ENCODE measurements at places on chromosomes 5 and 9. TPM values are rescaled to one million over a fixed set of nuclear protein-coding genes. Genes with fewer than 3 reads are reported as not detected.
A peak's percentile ranks its signal among the peaks of the same experiment; 100 is the strongest.

TXNDC8 gene
- not detected for total RNA-seq

KCNMB1 gene
- not detected for total RNA-seq

ACOT12 gene
- total RNA-seq: not detected

FAXDC2 gene
- total RNA-seq: 3.5 TPM

SHROOM1 gene
- total RNA-seq: 61.2 TPM

GRCh38 chr5:150156540-150156939, 895 bp upstream of the PDGFRB start:
- no peak for DNase-seq

DNA sequence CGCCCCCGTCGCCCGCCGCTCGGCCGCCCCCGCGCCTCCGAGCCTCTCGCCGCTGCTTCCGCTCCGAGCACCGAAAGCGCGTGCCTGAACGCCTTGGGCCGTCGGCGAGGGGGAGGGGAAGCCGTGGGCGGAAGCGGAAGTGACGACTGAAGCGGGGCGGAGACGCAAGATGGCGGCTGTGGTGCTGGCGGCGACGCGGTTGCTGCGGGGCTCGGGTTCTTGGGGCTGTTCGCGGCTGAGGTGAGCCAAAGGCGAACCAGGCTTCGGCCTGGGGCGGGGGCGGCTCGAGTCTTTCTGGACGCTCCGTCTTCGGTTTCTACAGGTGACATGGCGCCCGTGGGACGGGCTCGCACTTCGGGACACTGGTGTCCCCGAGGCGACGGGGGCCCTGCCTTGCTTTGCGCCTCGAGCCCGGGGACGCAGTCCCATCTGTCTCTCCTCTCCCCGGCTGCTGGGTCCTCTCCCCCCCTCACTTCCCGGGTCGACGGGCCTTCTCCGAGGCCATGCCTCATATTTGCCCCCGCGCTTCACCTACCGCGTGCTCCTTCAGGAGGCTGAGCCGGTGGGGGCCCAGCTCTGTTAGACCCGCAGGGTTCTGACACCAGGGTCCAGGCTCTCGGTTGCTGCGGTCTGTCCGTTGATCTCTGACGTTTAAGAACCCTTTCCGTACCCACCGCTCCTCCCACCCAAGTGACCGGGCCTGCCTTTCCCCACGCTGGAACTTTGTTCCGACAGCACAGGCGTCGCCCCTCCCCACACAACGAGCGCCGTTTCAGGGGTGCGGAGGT, at the start of the genes ENTR1 and PMPCA:
Gene ENTR1 (minus strand): TSS at position 115 of the 788 bp plus-strand sequence. CDS start 217 bp downstream, outside the sequence.
Gene PMPCA (plus strand): TSS at position 159 of the 788 bp plus-strand sequence. CDS start 11 bp downstream, at position 170.
- peak; percentile 88 for DNase-seq

DNA sequence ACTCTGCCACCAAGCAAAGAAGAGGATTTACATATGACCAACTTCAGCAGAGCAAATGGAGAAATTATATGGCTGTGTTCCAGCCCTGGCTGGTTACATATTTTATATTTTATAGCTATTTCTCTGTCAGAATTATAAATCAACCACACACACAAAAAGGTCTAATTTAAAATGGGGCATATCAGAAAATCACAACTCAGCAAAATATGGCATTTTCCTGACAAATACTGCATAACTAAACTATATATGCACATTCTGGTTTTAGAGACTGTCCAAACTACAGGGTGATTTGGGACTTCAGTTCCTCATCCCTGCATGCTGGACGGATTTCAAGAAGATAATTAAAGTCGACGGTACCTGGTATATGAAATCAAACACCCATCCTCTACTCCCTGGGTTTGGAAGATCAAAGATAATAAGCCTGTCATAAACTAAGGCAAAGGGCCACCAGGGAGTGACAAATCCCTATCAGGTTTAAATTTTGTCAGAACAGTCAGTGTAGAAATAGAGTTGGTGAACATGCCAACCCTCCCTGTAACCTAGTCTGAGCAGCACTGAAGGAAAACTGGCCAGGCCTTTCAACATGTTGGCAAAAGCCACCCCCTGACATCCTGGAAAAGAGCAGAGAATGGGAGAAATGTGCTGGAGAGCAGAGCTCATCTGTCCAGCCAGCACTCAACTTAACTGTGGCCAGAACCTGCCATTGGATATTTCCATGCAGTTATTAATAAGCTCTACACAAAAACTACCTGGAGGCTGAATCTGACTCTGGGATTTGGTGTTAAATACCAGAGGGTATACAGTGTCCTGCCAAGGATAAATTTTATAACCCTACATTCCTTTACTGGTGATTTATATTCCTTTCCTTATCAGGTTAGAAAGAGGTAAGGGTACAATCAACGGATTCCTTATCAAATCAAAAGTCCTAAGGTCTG, 235.7 kb downstream of the ENC1 start:
- no peak for DNase-seq

- no peak for DNase-seq
Observed at GRCh38 chr9:97665742-97666141, 31.4 kb downstream of the XPA start.

DNA sequence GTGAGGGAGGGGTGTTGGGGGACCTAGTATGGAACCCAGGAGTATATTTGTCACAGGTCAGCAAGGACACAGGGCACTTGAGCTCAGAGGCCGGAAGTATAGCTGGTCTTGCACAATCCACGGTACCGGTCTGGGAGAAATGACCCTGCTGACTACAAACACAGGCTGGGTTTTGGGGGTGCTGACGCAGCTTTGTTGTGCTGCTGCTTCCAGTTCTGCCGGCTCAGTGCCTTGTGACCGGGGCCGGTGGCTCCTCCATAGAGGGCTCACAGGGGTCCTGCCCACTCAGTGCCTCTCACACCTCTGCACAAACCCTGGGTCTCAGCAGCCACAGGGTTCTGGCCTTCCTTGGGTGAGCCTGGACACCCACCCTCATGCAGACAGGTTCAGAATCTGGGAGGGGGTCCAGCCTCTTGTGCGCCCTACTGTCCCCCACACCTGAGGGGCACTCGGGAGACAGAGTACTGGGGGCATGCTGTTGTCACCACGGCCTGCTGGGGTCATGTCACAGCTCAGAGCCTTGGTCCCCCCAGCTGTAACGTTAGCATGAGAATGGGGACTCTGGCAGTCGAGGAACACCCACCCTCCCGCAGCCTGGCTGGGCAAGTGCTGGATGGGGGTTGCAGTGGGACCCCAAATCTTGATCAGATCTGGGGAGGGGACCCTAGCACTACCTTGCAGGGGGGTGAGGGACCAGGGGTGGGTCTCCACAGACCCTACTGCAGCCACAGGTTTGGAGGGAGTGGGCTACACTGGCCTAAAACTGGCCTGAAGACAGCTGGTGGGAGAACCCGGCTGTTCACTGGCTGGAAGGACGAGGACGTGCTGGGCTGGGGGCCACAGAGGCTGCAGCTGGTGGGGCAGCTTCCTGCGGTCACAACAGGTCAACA, 17.7 kb downstream of the NINJ1 start:
- peak; percentile 39 for DNase-seq

DNA sequence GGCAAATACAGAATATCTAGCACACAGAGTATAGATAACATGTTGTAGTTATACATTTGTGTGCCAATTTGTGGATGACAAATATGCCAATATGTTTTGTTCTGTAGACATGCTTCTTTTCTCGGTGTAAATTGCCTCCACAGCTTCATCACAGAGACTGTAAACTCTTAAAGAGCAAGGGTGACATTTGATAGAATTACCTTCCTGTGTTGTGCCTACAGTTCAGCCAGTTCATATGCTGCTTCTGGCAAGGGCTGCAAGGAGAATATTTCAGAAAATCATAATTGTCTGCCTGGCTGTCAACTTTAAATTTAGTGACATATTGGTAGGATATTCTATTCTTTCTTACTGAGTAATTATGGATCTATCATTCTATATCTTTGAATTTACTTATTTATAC, 155.1 kb downstream of the MAT2B start:
- no peak for DNase-seq

DNA sequence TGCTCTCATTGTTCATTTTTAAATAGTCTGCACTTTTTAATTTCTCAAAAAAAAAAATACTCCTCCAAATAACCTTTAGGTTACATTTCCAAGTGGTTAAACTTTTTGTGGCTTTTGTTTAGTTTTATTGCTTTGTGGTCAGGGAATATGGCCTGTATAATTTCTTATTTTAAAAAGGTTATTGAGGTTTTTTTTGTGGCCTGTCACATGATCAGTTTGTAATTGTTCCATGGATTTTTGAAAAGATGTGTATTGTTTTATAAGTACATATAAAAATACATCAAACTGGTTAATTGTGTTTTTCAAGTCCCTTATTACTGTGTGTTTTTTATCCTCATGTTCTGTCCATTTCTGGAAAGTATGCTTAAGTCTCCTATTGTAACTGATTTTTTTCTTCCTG, 64.0 kb downstream of the ZNF618 start:
- no peak for DNase-seq

GRCh38 chr5:76555114-76555513, 68.1 kb downstream of the F2RL2 start:
- no peak for DNase-seq

DNA sequence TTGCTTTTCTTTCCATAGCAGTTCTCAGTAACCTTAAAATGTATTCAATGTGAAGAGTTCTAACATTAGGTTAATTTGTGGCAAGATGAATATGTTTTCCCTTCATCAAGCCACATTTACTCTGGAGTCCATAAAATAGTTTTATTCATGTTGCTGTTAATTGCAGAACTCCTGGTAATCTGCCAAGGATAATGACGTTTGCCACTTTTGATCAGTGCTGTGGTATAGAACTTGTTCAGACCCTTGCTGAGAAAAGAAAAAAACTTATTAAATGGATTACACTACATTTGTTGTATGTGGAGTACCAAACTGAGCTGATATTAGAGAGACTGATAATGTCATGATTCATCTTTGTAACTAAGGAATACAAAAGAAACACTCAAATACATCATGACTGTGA, 212.4 kb upstream of the DMAC1 start:
- no peak for DNase-seq

DNA sequence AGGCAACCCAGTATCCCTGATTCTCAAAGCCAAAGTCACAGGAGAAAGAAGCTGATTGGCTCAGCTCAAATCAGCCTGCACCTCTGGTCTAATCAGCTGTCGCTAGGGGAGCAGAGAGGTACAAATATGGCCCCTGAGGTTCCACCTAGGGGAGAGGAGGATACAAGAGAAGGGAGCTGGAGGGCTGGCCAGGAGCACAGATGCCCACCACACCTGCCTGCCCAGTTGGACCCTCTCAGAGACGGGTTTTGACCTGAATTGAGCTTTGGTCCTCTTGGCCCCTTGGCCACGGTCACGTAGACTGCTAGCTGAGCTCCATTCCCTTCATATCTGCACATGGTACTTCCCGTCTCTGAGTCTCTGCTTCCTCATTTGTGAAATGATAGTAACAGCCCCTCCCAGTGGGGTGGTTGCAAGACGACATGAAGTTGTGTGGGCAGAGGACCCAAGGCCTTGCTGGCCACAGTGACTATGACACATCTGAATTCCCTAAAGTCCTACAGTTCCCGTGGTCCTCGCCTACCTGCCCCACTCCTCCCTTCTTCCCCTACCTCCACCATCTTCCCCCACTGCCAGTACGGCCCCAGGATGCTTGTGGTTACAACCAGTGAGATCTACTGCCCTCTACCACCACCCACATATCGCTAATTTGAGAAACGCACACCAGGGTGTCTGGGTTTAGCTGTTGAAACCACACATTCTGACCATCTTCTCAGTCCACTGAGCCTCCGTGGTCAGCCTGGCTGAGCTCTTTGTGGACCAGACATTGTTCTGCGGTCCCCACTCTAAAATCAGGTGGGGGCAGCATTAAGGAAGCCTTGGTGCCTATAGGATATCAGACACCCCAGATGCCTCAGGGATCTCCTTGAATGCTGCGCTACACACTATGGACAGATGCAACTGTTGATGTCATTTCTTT, 60.3 kb upstream of the NEK6 start:
- no peak for DNase-seq

- no peak for DNase-seq
Observed at GRCh38 chr5:13574574-13574973, 369.9 kb downstream of the DNAH5 start.

DNA sequence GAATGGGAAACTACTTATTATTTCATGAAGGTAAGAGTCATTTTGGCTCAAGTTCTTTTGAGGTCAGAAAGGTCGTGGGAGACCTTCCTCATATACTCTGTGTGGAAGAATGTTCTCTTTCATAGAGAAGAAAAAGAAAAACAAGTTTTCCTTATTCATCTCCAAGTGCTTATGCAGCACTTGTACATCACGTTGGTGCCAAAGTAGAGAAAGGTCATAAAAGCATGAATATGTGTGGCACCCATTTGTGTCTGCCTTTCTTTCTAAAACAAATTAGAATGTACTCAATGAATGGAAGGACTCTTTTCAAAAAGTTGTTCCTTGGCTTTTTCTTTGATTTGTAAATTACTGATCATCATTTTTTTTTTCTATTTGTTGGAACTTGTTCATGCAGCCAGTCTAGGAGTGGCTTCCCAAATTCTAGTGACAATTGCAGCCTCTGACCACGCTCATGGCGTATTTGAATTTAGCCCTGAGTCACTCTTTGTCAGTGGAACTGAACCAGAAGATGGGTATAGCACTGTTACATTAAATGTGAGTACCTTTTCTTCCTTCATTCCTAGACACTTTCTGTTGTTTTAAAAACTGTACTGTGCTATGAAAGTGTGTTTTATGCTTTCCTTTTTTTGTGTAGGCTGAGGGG, 122.4 kb downstream of the ADGRV1 start:
- DNase-seq: no peak

DNA sequence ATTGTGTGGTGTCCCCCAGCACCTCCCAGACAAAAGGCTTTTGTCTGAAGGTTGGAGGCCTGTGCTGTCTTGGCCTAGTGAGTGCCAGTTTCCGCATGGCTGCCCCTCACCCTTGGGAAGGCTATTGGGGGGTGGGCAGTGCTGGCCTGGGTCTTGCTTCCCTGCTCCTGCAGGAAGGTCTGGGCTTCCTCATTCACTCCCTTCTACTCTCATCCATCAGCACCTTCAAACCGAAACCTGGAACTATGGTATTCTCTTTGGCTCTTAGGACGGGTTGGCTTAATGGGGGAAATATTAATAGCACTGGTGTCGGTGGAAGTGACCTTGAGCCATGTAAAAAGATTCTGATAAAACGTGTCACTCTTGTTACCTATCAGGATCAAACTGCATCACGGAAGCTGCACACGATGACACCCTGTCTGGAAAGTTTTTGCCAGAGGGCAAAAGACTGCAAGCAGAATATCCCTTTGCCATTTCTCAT, 34.0 kb upstream of the GLRX start:
- DNase-seq: no peak

GRCh38 chr5:123496892-123497291, 15.1 kb upstream of the CSNK1G3 start:
- DNase-seq: no peak

DNA sequence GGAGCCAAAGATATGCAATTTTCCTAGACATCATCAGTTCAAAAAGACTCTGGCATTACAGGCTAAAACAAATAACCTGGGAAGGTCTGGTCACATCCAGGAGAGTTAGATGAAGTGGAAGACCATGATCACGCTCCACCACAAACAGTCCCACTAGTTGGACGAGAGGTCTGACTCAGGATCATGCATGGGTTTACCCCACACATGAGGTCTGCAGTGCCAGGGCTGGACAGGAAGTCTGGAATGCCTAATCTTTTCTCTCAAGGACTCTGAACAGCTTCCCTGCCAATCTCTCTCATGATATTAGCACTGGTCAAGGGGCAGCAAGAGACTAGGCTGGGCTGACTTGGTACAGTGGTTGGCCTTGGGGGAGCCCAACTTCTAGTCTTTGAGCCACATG, 7.1 kb downstream of the PRUNE2 start:
- DNase-seq: no peak

GRCh38 chr5:35483780-35484179, 133.9 kb upstream of the SPEF2 start:
- DNase-seq: no peak
